ENCODE measurements at places on chromosomes 16 and 17.

- no peak for DNase-seq
These were observed 37.2 kb upstream of the TBX2 start for GRCh38 chr17:61362396-61362795.

- no peak for DNase-seq
These were observed 21.9 kb downstream of the AIPL1 start for GRCh38 chr17:6413065-6413464.

- DNase-seq: no peak
These were observed 1.5 kb downstream of the ZNF688 start for GRCh38 chr16:30569746-30570635.

DNA sequence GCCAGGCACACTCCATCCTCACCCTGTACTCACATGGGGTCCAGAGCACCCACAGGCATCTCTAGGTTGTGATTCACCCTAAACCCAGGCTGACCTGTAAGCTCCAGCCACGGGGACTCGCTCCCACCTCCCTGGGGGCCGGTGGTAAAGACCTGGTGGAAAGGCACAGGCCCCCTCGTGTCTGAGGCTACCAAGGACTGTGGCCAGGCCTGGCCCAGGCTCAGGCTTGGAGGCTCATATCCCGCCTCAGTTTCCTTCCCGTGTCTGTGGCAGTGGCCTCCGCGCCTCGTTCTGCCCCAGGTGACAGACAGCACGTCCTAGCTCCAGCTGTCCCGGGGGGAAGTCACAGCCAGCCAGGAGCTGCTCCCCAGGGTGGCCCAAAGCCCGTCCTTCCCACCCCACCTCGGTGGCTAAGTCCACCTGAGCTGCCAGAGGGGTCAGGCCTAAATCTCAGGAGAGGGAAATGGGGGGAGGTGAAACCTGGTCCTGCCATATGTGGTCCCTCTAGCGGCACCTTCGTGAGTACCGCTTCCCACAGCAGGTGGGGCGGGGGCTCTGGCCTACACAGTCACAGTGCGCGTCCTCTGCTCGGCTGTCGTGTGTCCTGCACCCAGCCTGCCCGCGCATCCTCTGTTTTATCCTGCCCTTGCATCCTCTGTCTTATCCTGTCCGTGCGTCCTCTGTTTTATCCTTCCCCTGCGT, 12.6 kb downstream of the CDH15 start:
- DNase-seq: no peak

DNA sequence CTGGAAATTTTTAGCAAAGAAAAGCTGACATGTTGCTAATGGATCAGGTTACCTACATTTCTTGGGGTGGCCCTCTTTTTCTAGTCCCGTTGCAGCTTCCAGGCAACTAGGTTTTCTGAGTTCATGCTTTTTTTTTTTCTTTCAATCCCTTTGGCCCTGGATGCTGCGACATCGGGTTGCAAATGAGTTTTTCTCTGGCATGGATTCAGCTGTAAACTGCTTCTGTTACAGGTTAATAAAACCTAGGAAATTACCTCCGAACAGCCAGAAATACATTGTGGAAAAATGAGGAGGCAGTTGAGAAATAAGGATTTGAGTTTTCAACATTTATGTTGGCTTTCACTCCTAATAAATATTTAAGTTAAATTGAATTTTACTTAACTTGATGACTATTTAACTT, 149.8 kb upstream of the MAF start:
- no peak for DNase-seq

DNA sequence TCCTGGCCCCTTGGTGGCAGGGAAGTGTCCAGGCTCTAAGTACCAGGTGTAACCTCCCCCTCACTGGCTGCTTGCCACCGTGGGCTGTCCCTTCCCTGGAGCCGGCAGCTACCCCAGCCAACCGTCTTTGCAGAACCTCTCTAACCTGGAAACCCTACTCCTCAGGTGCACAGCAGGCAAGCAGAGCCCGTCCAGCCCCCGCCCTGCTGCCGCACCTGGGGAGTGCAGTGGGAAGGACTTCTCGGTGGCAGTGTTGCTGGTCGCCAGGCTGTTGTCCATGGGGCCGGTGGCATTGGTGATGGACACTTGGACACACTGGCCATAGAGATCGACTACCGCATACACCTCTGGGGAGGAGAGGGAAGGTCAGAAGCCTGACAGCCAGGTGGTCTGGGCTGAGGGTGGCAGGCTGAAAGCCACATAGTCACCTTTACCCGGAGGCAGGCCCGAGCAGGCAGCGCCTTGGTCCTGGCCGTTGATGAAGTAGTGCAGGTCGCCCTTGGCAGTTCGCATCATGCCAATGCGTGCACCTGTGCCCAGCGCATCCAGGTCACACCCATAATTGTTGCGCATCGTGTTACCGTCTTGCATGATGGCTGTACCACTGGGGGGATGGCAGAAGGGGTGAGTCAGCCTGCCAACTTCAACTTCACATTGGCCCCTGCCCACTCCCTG, 6.5 kb downstream of the NEURL4 start:
- no peak for DNase-seq
